ENCODE measurements at places on chromosomes 5 and 9.

GRCh38 chr5:101976933-101977332 lies 319.2 kb downstream of the SLCO4C1 start:
- DNase-seq = no peak

GRCh38 chr5:117262572-117263131 lies 688.0 kb upstream of the SEMA6A start:
- DNase-seq = no peak

GRCh38 chr5:146390469-146390868 lies 51.8 kb downstream of the POU4F3 start:
- DNase-seq = no peak

DNA sequence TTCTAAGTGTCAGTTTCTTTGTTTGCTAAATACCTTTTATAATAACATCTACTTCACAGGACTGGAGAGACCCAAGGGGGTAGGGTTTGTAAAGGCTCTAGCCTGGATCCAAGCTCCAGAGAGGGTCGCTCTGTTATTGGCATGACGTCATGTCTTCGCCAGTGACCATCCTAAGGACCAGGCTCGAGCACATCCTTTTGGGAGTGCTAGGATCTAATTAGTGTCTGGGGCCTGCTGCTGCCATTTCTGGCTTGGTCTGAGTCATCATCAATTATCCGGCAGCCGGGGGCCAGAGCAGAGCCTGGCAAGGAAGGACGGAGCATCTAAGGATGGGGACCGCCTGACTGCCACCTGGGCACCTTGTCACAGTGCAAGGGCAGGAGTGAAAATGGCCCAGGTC lies 153.0 kb downstream of the NSG2 start:
- DNase-seq = no peak

DNA sequence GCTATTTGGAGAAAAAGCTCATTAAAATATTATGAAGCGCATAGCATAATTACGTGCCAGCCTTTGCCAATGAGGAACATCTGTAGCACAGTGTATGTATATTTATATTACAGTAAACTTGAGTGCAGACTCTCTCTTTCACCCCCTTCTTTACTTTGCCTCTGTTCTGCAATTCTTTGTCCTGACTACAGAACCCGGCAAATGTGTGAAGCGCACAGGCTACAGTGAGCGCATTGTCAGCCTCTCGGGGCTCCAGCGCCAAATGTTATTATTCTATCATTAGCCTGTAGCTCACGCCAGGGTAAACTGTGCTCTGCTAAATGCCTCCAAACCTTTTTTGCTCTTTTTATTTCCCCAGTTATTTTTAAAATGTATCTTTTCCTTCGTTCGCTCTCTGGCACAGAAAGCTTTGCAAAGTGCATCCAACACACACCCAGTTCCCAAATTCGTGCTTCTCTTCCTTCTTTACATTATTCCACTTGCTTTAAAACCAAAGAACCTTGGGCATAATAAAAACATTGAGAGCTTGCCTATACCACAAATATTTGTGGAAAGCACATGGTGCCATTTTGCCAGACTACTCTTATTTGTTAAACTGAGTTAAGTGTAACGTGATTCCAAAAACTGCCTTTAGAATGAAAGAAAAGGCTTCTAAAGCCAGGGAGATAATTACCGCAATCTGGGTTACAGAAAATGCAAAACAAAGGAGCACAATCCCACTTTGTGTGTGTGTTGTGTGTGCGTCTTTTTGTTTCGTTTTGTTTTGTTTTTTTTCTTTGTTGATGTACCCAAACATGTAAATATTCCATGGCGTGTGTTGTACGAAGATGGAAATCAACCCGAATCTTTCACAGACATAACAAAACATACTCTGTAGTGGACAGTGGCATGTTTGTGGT lies 164.1 kb upstream of the MPDZ start:
- no peak for DNase-seq

- DNase-seq = peak; percentile 43
These were observed 121.7 kb downstream of the ICE1 start for GRCh38 chr5:5544094-5544663.

- DNase-seq = no peak
These were observed 565.7 kb upstream of the FTMT start for GRCh38 chr5:121285801-121286521.

DNA sequence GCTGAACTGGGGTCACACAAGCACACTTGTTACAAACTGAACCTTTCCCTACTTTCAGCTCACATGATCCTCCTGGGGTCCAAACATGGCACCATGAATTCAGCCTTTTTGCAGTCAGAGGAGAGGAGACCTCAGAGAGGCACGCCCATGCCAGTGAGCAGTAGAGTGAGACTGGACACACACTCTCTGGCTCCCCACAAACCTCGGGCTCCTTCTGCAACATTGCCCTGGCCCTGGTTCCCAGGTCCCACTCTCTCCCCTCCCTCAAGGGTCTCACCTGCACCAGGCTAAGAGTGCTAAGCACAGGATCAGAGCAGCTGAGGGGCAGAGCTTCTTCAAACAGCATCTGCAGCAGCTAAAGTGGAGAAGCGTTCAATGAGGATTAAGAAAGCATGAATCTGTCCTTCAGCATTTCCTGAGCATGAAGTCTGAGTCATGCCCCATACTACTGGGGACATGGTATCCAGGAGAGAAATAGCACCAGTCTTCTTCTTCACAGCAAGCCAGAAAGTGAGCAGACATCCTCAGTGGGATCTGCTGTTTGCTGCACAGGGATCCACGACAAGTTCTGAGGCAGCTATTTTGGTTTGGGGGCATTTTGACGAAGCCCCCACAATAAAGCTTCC lies 27.2 kb downstream of the SLC35A4 start:
- DNase-seq = no peak

DNA sequence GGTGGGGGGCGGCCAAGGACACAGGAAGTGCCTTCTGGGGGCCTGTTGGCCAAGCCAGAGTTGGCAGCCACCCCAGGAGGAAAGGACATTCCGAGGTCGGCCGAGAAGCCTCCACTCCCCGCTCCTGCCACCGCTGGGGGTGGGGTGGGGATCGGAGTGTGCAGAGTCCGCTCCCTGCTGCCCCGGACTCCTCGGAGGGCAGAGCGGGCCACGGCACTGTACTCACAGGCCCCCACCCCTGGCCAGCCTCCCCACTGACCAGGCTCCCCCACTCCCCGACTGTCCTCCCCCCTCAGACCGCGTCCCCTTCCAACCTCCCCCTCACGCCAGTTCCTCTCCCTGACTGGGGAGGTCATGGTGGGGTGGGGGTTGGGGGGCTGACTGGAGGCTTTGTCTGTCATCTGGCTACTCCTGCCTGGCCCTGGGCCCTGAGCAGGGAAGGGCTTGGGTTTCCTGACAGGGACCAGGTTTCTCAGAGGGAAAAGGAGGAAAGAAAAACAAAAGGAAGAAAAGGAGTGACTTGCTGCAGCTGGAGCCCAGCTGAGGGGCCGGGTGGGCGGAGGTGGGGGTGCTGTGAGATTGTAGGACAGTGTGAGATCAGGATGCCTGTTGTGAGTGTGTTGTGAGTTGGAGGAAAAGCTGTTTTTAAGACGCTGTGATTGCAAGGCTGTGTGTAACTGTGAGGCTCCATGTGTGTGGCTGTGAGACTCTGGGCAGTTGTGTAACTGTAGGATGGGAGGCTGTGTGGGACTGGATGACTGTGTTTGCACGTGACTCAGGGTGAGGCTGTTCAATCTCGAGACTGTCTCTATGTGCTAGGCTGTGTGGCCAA lies 29.7 kb downstream of the CNTFR start:
- no peak for DNase-seq

GRCh38 chr5:93010616-93011015 lies 570.4 kb downstream of the NR2F1-AS1 start:
- DNase-seq = no peak

DNA sequence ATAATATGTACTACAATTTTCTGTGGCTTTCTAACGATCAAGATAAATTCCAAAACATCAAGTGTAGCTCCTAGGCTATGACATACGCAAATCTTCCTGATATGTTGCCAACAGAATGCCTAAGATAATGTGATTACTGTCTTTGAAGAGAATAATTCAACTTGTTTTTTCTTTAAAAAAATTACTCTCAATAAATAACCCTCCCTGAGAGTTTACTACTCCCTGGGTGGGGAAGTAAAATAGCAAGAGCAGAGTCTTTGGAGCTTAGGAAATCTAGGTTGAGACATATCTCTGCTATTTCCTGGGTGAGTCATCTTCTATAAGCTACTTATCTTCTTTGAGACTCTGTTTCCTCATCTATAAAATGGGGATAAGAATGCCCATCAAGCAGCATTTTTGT lies 201.2 kb downstream of the ACTL7B start:
- DNase-seq = no peak

DNA sequence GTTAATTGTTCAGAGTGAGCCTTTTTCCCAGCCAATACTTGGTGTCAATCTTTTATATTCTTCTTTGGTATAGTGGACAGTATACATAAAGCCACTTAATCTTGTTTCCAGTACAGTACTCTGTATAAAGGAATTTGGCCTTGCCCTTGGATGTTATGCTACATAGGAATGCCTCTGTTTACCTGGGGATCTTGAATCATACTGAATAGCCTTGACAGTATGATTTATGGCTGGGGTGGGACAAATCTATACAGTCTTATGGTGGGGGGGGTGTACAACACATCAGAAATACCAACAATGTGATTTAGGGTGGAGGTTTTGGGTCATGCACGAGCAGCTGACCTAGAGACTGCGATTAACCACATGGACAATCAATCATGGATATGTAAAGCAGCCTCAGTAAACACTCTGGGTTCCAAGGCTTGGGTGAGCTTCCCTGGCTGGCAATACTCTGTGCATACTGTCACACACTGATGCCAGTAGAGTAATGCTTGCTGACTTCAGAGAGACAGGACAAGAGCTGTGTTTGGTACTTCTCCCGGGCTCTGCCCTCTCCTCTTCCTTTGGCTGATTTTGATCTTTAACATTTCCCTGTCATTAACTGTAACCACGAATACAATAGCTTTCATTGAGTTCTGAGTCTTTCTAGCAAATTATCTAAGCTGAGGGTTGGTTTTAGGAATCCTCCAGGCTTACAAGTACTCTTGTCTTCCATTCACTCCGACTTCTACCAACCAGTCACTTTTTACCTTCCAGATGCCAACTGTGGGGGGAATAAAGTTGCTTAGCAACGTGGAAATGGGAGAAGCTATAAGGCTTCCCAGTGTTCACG lies 84.6 kb downstream of the IARS1 start:
- no peak for DNase-seq

DNA sequence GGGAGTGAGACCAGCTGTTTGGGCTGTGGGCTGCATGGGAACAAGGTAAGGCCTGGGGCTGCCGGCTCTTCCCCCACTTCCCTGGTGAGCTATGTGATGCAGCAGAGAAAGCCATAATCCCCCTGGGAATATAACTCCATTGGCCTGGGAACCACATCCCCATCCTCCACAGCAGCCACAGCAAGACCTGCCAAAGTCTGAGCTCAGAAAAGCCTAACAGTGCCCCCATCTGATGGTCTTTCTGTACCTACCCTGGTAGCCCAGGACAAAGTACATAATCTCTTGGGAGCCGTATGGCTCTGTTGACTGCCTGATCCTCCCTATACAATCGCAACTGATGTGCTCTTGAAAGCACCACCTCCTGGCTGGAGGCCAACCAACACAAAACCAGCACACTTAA lies 432.6 kb downstream of the CDH18 start:
- no peak for DNase-seq

GRCh38 chr5:153365547-153365946 lies 124.9 kb upstream of the GRIA1 start:
- no peak for DNase-seq

- no peak for DNase-seq
These were observed 54.1 kb downstream of the FER start for GRCh38 chr5:108801776-108802175.

GRCh38 chr9:71490810-71491209 lies 277.5 kb downstream of the CEMIP2 start:
- no peak for DNase-seq

DNA sequence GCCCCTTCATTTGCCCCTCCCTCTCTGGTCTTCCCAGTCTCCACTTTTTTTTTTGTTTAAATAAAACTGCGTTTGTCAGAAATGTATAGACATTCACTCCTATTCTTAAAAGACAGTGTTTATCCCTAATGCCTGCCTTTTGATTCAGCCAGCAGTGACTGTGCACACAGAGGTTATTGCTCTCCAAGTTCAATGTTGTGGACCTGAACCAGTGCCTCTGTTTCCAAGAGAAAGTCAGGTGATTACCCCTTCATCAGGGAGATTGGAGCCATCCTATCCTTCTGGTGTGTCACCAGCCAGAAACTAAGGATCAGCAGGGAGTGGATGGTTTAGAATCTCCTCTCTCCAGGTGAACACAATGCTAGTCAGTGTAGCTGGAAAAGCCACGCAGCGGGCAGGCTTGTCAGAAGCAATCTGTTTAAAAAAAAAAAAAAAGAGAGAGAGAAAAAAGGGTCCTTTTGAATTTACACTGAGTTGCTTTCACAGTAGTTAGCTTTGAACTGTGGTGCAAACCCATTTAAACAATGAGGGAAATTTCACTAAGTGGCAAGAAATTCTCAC lies 167.5 kb upstream of the DMRT1 start:
- no peak for DNase-seq

- DNase-seq = no peak
These were observed 526.0 kb upstream of the TRPC7 start for GRCh38 chr5:136891175-136891972.

GRCh38 chr5:171914726-171915338 lies 91.6 kb downstream of the FBXW11 start:
- DNase-seq = no peak

DNA sequence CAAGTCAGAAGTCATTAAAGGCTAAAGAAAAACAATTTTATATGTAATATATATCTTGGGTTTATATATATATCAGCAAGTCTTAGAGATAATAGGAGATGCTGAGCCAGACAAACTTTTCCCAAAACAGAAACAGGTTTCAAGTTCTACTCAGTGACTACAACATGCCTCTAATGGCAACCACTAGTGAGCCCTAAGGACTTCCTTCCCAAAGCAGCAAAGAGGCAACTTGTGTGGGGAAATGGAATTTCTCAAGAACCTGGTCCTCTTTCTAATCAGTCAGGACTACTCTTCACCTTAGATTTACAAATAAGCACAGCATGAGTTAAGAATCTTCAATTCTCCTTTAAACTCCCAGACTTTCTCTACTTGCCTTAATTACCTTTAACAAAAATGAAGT lies 17.6 kb downstream of the RNF38 start:
- no peak for DNase-seq

GRCh38 chr5:159094745-159095144 lies 5.0 kb downstream of the EBF1 start:
- DNase-seq = peak; percentile 66

- no peak for DNase-seq
These were observed 82.9 kb downstream of the RXRA start for GRCh38 chr9:134408939-134409737.

GRCh38 chr5:166834246-166834645 lies 1457.2 kb upstream of the WWC1 start:
- DNase-seq = no peak

GRCh38 chr9:107110153-107110552 lies 172.9 kb upstream of the RAD23B start:
- no peak for DNase-seq

DNA sequence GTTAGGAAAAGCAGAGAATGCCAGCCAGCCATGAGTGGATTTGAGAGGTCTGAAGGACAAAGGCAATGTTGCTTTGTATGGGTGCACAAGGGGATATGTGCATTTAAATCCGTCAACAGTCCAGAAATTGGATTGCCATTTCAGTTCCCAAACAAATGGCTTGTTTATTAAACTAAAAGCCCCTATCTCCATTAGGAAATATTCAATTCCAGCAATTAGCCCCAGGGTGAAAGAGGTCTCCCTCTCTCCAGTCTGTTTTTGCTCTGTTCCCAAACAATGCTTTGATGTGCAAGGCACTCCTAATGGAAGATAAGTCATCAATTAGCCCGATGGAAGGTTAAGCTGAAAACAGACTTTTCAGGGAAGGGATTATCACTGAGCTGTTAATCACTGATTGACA lies 101.3 kb downstream of the C9orf152 start:
- DNase-seq = no peak
